ENCODE measurements at places on chromosomes 6 and 20. TPM values are rescaled to one million over a fixed set of nuclear protein-coding genes. Genes with fewer than 3 reads are reported as not detected.

GRCh38 chr6:109015176-109015575, 79.5 kb downstream of the SESN1 start:
- peaks cover 6% of the 10 kb centered on the region for H3K4me1 ChIP-seq
- no peak overlapping the region for H3K27ac ChIP-seq
- no peak for DNase-seq
- H3K27me3 ChIP-seq, result no peaks in the 10 kb centered on the region

GRCh38 chr20:17895641-17896171, 72.9 kb downstream of the SNX5 start:
- H3K36me3 ChIP-seq, result no peaks in the 10 kb centered on the region
- H3K4me3 ChIP-seq, result no peak overlapping the region
- no peaks in the 10 kb centered on the region for H3K4me1 ChIP-seq
- no peaks in the 10 kb centered on the region for H3K27me3 ChIP-seq
- no peak overlapping the region for H3K27ac ChIP-seq

DNA sequence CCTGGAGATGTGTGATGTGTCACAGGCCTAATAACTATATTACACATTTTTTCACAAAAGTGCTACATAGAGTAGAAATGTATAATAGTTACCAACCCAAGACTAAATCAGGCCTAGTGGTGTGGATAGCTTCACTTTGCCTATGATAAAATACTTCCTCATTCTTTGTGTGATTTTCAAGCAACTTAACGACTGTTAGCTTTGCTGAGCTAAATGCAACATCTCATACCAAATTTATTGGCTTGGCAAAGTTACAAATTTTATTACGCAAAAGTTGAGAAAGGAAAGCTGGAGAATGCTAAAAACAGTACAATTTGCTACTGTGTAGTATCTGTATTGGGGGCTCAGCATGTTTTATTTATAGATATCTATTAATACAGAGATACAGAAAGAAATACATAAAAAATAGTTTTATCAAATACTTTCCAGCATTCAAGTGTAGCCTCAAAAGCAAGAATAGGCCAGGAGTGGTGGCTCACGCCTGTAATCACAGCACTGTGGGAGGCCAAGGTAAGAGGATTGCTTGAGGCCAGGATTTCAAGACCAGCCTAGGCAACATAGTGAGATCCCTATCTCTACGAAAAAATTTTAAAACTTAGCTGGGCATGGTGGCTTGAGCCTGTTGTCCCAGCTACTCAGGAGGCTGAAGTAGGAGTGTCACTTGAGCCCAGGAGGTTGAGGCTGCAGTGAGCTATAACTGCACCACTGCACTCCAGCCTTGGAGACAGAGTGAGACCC, 3.6 kb upstream of the EDN1 start:
- H3K4me3 ChIP-seq, result no peak overlapping the region
- H3K4me1 ChIP-seq, result peaks cover 24% of the 10 kb centered on the region
- no peaks in the 10 kb centered on the region for H3K36me3 ChIP-seq

ITCH gene
- 47.4 TPM for total RNA-seq

MYCT1 gene
- total RNA-seq, result not detected

GRCh38 chr6:43790031-43790430, 20.0 kb downstream of the VEGFA start:
- H3K4me3 ChIP-seq, result no peak overlapping the region
- no peak overlapping the region for H3K27ac ChIP-seq
- no peaks in the 10 kb centered on the region for H3K27me3 ChIP-seq
- no peak for DNase-seq

DNA sequence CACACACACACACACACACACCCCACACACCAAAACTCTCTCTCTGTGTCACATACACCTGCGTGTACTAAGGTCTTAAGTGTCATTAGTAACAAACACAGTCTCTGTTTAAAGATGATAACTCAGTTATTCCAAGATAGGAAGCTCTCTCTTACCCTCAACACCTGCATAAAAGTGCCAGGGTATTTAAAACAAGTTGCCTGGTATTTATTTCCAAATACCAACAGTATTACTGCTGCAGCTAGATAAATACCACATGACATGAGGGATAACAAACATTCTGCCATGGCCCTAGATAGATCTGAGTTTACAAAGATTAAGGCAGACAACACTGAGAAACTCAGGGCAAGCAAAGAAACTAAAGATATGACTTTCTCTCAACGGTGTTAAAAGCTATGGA, 118.5 kb downstream of the SIM1 start:
- no peak for DNase-seq
- no peak overlapping the region for H3K27ac ChIP-seq
- H3K27me3 ChIP-seq, result no peaks in the 10 kb centered on the region
- H3K36me3 ChIP-seq, result no peaks in the 10 kb centered on the region

ADGB gene
- total RNA-seq, result not detected

SNAP91 gene
- total RNA-seq, result 3.4 TPM

DNA sequence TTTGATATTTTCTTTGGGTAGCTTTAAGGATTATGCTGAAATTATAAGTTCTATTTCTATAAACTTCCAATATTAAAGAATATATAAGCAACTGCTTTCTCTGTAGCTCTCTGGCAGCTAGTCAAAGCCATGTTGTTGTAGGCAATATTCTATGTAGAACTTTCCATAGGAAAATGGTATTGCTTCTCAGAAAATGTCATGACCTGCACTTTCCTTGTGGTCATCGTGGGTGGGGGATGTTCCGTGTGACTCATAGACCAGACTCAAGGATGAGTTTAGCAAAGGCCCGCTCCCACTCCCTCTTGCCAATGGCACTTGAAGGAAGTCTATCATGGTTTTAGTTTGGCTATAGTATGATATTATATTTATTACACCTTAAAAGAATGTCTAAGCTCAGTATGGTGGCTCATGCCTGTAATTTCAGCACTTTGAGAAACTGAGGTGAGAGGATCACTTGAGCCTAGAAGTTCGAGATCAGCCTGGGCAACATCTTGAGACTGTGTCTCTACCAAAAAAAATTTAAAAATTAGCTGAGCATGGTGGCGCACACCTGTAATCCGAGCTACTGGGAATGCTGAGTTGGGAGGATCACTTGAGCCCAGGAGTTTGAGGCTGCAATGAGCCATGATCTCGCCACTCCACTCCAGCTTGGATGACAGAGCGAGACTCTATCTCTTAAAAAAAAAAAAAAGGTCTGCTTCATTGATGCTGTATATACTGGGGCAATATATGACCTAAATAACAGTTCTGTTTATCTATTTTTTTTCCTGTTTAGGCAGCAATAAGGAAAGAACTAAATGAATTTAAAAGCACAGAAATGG, 36.6 kb upstream of the LTV1 start:
- H3K27me3 ChIP-seq, result no peaks in the 10 kb centered on the region
- H3K36me3 ChIP-seq, result no peaks in the 10 kb centered on the region
- no peak for DNase-seq
- no peak overlapping the region for H3K27ac ChIP-seq
- H3K4me1 ChIP-seq, result no peaks in the 10 kb centered on the region
- no peak overlapping the region for H3K4me3 ChIP-seq

WFDC10B gene
- not detected for total RNA-seq

DNA sequence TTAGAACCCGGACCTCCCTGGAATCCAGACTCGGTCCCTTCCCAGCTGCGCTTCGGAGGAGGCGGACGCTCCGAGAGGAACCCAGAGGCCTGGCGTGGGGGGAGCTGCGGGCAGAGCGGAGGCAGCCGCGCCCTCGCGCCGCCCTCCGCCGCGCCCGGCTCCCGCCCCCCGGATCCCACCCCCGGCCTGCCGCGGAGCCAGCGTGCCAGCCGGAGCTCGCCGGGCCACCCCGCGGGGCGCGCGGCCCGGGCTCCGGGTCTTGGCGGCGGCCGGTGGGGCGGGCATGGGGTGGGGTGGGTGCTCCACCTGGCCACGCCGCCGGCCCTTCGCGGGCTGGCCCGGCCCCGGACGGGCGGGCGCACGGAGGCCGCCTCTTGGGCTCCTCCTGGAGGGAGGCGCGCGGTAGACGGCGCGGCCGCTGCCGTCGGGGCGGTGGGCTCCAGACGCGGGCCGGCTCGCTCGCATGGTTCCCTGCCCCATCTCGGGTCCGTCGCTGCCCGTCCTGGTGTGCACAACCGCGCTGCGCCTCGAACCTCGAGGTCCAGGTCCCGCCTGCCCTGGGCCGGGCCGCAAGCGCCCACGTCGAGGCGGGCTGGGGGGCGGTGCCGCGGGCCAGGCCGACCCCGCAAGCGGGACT, 592 bp upstream of the CDYL start:
- no peak overlapping the region for H3K27ac ChIP-seq
- H3K4me1 ChIP-seq, result peaks cover 37% of the 10 kb centered on the region
- peaks cover 3% of the 10 kb centered on the region for H3K36me3 ChIP-seq
- peak; percentile 90 for DNase-seq
- H3K4me3 ChIP-seq, result peak overlapping the region; percentile 54
- peaks cover 41% of the 10 kb centered on the region for H3K27me3 ChIP-seq

- DNase-seq, result no peak
- H3K27me3 ChIP-seq, result no peaks in the 10 kb centered on the region
- H3K36me3 ChIP-seq, result peaks cover 6% of the 10 kb centered on the region
- peaks cover 16% of the 10 kb centered on the region for H3K4me1 ChIP-seq
Observed at GRCh38 chr6:155256122-155256795, 7.6 kb upstream of the CLDN20 start.

DNA sequence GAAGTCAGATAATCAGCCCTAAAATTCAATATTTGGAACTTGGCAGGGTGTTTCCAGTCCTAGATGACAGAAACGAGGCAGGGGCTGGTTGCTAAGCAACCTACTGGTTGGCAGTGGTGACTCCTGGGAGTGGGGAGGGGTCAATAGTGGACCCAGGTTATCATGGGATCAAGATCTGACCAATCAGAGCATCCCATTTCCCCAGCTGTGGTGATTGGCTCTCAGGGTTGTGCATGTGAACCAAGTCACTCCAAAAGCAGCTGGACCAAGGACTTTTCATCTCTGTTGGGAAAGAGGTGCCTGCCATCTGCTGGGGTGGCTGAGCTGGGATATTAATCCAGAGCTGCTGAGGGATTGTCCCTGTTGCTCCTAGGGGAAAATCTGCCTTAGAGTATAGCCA, 253.4 kb downstream of the PREX1 start:
- no peaks in the 10 kb centered on the region for H3K4me1 ChIP-seq
- H3K27ac ChIP-seq, result no peak overlapping the region
- no peaks in the 10 kb centered on the region for H3K36me3 ChIP-seq

DNA sequence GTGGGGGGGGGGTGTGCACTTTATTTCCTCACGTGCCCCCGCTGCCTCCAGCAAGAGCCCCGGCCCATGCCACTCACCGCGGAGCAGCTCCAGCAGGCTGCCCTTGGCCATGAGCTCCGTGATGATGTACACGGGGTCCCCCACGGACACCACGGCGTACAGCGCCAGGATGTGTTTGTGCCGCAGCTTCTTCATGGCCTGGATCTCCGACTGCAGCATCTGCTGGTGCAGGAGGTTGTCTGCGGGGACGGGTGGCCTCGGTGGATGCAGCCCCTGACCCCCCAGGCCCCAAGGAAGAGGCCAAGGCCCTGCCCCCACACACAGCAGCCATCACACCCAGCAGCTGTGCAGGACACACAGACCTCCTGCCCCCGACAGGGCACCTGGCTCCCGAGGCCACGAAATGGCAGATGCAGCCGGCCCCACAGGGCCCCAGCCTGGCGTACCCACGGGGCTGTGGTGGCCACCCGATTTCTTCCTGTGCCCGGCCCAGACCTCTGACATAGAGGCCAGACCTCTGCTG, 4.7 kb downstream of the PTK6 start:
- H3K27ac ChIP-seq, result no peak overlapping the region
- H3K27me3 ChIP-seq, result no peaks in the 10 kb centered on the region
- no peaks in the 10 kb centered on the region for H3K36me3 ChIP-seq

DNA sequence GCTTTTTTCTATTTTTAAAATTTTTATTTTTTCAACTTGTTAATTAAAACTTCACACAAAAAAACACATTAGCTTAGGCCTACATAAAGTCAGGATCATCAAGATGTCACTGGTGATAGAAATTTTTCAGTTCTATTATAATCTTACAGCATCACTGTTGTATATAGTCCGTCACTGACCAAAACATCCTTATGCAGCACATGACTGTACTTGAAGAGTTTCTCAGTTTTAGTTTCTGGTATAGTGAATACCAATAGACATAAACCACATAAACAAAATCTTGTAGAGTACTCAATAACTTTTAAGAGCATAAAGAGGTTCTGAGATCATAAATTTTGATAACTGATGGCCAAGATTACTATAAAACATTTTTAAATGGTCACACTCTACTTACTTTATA, 71.8 kb downstream of the ASCC3 start:
- no peak overlapping the region for H3K4me3 ChIP-seq
- no peak overlapping the region for H3K27ac ChIP-seq
- no peaks in the 10 kb centered on the region for H3K27me3 ChIP-seq
- H3K36me3 ChIP-seq, result no peaks in the 10 kb centered on the region

PSORS1C1 gene
- not detected for total RNA-seq

GRCh38 chr6:2127484-2127911, 117.9 kb downstream of the GMDS start:
- no peak for DNase-seq
- no peaks in the 10 kb centered on the region for H3K27me3 ChIP-seq
- no peak overlapping the region for H3K27ac ChIP-seq
- H3K36me3 ChIP-seq, result no peaks in the 10 kb centered on the region
- peaks cover 6% of the 10 kb centered on the region for H3K4me1 ChIP-seq
- no peak overlapping the region for H3K4me3 ChIP-seq

DNA sequence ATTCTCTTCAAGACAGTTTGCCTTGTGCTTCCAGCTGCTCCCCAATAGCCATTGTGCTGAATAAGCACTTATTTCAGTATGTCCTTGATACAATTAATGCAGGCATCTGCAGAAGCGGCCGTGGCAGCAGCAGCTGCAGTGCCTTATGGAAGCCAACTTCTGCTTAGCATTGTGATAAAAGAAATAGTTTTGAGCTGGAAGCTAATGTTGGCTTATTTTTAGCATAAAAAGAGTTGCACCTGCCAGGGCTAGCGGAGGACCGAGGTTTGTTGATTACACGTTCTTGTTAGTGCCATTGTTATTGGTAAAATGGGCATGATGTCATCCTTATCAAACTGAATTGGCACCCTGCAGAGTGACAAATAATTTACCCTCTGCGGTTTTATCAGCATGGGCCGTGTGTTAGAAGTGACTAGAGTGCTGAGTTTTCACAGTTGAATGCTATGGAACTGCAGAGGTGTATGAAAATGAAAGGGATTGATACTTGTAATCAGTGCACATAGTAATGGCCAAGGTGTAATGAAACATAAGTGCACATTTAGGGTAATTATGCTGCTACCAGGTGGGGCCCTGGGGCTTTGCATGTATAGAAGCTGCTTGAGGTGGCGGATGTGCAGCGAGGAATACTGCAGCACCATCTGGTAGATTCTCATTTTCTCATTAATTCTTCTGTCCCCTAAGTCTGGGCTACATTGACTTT, 334.3 kb downstream of the CDKAL1 start:
- DNase-seq, result peak; percentile 55
- H3K27ac ChIP-seq, result no peak overlapping the region
- H3K4me1 ChIP-seq, result peaks cover 37% of the 10 kb centered on the region
- no peak overlapping the region for H3K4me3 ChIP-seq

NOX3 gene
- not detected for total RNA-seq

DNA sequence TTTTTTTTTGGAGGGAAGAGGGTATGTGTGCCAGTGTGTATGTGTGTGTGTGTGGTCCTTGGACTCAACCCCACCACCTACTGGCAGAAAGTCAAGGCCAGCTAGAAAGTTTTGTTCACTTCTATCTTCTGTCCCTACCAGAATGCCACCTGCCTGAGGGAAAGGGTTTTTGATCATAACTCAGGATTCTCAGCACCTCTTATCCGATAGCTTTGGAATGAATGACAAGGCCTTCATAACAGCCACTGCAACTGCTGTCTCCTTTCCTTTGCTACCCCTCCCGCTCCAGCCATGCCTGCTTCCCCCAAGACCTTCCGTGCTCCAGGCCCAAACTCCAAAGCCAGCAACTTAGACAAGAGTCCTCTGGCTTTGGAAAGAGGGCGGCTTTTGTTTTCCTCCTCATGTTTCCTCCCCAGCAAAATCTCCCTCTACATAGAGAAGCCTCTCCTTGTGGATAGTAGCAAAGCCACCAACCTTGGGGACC, 18.7 kb downstream of the BTN3A1 start:
- H3K4me1 ChIP-seq, result no peaks in the 10 kb centered on the region
- DNase-seq, result peak; percentile 46
- H3K27me3 ChIP-seq, result no peaks in the 10 kb centered on the region
- peak overlapping the region; percentile 64 for H3K4me3 ChIP-seq
- no peaks in the 10 kb centered on the region for H3K36me3 ChIP-seq

All from neural progenitor cell (in vitro differentiated cells).